ACHN (cell line): ENCODE measurements at places on chromosomes 7 and 10.

DNA sequence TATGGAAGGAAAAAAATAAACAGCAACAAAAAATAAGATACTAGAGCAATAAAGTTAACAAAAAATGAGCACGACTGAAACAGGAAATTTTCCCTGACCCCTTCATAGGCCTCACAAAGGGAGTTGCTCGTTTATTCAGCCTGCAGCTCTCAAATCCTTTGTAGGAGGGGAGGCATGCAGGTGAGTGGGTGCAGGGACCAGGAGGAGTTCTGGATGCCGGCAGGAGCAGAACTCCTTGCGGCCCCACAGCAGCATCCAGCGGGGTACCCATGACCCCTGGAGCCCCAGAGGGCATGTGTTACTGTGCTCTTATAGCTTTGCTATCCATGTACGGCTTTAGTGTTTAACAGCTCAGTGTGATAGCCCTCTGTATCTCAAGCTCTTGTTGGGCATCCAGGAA lies 5.8 kb downstream of the TAS2R39 start:
- no peak for DNase-seq

GRCh38 chr10:8297959-8298358 lies 243.5 kb downstream of the GATA3 start:
- no peak for DNase-seq

DNA sequence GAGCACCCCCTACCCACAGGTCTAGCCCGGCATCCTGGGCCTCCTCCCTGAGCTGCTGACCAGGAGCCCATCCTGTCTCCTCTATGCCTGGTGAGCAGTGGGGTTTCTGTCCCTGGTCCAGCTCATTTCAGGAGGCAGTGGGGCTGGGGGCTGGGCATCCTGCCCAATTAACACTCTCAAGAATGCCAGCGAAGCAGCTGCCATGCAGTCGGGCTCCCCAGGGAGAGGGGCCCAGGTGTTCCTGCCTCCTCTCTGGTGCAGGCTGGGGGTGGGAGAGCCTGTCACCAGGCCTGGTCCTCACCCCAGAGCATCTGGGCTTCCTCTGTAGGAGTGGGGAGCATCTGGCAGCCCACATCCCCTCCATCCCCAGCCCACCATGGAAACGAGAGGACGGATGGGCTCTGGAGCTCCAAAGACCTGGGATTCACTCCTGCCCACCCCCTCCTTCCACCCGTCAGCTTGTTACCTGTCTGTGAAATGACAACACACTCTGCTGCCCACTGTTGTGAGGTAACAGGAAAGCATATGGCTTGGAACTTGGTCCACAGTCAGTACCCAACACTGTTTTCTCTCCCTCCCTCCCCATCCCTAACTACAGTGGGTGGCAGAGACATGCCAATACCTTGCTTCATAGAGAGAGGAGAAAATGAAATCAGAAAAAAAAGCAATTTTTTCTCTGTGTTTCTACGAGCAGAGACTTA lies 69.1 kb downstream of the SLIT1 start:
- DNase-seq, result no peak

- no peak for DNase-seq
Measured at GRCh38 chr7:35482231-35482630, 212.7 kb downstream of the HERPUD2 start.

DNA sequence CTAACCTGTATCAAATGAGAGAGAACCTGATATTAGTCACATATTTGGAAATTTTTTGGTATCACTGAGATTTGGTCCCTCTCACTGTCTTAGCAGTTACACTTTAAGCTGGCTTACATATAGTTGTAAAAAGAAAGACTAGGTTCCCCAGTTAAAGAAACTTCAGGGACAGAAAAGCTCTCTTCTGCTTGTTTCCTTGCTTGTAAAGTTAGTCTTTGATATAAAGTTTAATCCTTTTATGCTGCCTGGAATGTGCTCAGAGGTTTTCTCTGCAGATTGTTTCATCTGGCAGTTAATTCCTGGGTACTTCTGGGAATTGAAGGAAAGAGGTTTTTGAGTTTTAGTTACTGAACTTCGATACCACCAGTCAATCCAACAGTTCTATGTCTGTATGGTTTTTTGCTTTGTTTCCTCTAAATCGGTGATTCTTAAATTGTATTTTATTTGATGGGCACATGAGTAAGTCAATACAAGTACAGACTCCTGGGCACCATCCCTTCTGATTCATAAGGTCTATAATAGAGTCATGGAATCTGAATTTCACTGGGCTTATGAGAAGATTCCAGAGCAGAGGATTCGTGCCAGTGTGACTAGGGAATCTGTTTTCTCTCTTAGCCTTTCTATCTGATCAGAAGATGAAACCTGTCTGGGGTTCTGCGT lies 1080.9 kb upstream of the C7orf33 start:
- no peak for DNase-seq

- no peak for DNase-seq
Measured at GRCh38 chr7:28678431-28678965, 266.2 kb downstream of the CREB5 start.

DNA sequence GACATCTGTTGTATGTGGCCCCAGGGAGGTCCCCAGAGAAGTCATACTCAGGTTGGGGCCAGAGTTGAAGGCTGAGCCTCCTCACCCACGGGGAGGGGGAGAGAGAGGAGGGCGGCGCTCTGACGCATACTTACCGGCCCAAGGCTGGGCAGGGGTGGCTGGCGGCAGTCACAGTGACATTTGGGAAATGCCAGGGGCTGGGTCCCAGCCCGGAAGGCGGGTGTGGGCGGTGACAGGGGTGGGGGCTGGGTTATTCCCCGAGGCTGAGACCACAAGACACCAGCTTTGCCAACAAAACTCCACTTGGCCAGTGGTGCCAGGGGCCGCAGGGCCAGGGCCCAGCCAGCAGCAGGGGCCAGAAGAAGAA lies 41.1 kb downstream of the RASGEF1A start:
- DNase-seq, result no peak

DNA sequence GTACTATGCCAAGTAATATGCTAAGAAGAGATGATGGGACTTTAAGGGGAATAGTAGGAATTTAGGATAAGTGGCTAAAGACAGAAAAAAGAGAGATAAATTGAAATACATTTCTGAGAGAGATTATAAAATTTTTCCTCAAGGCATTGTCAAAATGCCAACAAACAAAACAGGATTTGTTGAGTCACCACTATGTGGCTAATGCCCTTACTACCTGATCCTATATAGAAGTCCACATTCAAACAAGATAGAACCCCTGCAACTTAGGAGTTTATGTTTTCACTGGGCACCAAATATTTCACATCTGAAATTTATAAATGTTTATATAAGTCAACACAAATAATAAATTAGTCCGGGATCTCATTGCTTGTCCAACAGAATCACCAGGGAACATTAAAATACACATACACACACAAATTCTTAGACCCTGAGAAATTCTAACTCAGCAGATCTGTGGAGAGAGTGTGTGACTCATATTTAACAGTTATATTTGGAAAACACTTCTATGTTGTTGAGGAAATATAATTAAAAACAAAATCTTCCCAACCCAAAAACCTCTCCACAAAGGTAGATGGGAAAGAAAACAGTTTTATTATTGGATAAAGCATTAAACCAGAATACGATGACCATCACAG lies 154.3 kb downstream of the PPP1R3A start:
- no peak for DNase-seq

DNA sequence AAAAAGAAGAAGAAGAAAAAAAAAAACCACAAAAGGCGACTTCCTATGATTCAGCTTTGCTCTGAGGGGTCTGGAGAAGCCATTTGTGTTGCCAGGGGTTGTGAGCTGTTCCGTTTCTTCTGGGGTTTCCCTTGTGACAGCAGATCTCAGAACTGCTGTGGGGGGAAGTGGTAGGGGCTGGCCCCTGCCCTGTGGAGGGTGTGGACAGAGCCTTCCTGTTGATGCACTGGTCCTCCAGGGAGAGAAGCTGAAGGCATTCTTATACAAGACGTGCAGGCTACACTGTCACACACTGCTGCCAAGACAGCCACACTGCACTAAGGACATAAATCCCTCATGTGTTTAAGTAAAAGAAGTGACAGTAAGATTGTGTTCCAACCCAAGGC lies 17.3 kb upstream of the CSGALNACT2 start:
- DNase-seq, result no peak

DNA sequence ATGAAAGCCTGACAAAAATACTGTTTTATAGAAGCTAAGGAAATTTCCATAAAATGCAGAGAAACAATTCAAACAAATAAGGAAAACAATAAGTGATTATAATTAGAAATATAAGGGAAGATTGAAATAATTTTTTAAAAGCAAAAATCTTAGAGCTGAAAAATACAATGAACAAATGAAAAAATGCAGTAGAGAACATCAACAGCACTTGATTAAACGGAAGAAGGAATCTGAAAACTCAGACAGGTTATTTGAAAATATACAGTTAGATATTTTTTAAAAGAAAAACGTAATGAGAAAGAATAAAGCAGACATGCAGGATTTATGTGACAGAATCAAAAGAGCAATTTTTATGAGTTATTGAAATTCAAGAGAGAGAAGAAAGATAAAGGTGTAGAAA lies 279.1 kb upstream of the MAGI2 start:
- no peak for DNase-seq

DNA sequence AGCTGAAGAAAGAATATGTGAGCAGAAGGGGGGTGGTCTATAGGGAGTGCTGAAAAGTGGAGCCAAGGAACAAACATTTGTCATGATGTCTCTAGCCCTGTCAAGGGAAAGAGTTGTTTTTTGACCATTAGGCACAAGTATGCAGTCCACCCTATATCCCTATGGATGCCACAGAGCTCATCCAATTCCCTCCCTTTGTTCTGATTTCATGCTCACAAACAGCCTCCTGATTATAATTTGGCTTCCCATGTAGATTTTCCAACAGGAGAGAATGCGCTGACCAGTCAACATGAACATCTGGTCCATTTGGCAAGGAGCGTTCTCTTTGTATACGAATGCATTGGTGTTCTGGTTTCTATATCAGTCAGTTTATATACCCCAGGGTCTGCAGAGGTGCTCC lies 12.1 kb upstream of the CEP41 start:
- DNase-seq, result no peak

DNA sequence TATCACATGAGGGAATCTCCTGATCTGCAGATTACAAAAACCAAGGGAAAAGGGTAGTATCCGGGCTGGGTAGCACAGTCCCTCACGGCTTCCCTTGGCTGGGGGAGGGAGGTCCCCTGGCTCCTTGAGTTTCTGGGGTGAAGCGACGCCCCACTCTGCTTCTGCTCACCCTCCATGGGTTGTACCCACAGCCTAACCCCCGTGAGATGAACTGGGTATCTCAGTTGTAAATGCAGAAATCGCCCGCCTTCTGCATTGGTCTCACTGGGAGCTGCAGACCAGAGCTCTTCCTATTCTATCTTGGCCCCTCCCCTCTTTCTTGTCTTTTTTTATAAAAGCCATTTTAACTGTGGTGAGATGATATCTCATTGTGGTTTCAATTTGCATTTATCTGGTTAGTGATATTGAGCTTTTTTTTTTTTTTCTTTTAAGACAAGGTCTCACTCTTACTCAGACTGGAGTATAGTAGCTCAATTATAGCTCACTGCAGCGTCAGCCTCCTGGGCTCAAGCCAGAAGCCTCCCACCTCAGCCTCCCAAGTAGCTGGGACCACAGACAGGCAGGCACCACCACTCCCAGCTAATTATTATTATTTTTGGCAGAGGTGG lies 87.8 kb downstream of the ABCC2 start:
- DNase-seq, result no peak

- no peak for DNase-seq
Measured at GRCh38 chr10:28431139-28431538, 101.8 kb upstream of the WAC start.

GRCh38 chr10:91756286-91756685 lies 41.9 kb upstream of the TNKS2 start:
- no peak for DNase-seq

DNA sequence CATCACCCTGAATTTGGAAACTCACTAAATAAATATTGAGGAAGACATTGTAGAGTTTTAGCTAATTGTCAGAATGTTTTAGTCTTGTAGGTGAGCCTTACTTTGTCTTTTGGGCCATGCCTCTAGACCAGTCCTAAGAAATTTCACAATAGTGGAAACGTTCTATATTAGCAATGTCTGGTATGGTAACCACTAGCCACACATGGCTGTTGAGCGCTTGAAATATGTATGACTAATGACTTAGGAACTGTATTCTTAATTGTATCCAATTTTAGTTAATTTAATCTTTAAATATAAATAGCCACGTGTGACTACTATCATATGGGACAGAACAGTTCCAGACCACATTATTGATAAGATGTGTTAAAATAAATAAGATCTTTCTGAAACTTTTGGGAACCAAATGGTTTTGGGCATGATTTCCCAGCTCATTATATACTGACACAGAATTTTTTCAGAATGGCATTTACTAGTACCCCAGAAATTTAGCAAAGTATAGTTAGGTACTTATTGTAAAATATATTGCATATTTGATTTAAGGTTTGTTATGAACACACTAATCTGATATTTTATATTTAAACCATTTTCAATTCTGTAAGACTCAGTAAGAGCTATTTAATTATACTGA lies 95.0 kb downstream of the VPS50 start:
- DNase-seq, result peak; percentile 30

DNA sequence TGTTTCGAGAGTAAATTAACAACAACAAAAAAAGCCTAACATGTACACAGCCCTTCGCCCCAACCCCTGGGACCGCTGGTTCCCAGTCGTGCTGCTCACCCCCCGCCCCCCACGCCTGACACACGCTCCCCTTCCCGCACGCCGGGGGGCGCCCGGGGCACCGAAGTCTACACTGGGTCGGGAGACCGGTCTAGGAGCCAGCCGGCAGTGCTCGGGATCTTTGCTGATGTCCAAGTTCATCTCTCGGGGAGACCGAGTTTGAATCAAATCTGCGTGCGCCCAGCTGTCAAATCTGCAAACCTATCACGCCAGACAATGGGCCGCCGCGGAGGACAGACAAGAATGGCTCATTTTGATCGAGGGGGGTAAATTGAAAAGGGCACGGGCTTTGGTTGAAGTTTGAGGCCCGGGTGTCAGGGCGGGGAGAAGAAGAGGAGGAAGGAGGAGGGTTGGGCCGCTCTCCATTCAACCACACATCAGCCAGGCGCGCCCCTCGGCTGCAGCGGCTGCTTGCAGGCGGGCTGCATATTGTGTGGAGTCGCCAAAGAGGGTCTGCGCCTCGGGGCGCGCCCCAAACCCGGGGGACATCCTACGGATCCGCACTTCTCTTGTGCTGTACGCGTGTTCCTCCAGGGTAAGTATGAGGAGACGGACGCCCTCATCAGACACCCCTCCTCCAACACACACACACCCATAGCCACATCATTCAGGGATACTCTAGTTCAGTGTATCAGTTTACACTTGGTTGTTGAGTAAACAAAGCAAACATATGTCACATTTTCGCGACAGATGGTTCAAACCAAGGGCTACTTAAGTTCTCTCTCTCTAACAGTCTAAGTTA lies 1.3 kb upstream of the GFRA1 start:
- DNase-seq, result peak; percentile 74

DNA sequence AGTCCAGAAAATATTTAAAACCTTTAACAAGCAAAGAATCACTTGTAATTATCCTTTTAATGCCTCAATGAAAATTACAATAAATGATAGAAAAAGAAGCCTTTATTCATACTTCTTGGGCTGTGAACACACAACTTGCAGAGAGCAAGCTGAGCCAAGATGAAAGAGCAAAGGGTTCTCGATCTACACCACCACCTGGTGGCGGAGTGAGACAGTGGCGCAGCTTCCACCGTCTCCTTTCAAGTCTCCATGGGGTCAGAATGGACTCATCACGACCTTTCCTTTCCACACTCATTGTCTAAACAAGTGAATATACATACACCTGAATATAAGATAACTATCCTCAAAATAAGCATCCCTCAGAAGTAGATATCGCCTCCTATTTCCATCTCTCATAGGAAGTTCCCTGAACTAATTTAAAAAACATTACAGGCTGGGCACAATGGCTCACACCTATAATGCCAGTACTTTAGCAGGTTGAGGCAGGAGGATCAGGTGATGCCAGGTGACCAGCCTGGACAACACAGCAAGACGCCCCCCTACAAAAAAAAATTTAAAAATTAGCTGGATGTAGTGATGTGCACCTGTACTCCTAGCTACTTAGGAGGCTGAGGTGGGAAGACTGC lies 40.7 kb downstream of the ATE1 start:
- DNase-seq, result peak; percentile 74
